GF-D8 (cell line): ENCODE measurements at places on chromosomes 3 and 15.

DNA sequence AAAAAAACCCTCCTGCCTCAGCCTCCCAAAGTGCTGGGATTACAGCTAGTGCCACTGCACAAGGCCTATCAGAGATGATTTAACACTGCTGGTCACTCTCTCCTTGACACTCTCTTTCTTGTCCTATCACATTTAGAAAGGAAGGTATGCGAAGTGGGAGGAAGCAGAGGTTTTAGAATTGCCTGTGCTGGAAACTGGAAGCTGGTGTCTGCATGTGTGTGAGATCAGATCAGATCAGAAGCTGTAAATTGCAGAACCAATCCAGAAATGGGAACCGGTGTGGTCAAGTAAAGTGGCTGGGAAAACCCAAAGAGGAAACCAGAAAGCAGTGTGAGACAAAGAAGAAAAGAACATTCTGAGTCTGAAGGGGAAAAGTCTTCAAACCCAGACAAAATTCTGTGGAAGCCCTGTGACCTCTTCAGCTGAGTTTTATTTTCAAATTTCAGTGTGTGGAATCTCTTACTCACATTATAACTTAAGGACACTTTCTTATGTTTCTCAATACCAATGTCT lies 2.8 kb downstream of the EFHB start:
- DNase-seq, result peak; percentile 76

- no peak for DNase-seq
Observed at GRCh38 chr15:75760704-75761435, 48.2 kb upstream of the CSPG4 start.

DNA sequence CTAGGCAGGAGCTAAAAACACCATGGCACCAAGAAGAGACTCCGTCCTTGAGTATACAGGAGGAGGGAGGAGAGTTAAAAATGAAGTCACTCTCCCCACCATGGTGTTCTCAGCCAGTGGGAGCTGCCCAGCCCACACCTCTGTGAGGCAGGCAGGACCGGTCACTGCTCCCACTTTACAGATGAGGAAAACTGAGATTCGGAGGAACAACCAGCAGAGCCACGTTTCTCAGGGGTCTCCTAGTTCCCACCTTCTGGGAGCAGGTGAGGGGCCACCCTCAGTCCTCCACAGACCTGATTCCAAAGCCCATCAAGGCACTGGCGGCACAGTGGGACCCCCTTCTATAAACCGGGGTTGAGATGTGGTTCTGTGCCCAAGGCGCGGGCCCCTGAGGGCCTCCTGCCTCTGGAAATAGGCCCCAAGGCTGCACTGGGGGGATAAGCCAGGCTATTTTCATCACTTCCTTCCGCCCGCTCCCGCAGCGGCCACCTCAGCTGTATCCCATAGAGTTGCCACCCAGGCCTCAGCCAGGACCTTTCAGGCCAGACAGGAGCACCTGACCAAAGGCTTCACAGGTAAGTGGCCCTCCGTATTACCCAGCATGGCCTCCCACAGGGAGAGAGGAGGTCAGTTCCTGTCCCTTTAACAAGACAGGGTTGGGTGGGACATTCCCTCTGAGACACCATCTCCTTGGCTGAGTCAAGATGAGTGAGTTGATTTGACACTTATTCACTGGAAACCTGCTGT lies at the start of gene GP9:
TSS of gene GP9 (plus strand) at position 504 of the 747 bp plus-strand sequence. CDS start 961 bp downstream, outside the sequence.
- DNase-seq, result peak; percentile 38

DNA sequence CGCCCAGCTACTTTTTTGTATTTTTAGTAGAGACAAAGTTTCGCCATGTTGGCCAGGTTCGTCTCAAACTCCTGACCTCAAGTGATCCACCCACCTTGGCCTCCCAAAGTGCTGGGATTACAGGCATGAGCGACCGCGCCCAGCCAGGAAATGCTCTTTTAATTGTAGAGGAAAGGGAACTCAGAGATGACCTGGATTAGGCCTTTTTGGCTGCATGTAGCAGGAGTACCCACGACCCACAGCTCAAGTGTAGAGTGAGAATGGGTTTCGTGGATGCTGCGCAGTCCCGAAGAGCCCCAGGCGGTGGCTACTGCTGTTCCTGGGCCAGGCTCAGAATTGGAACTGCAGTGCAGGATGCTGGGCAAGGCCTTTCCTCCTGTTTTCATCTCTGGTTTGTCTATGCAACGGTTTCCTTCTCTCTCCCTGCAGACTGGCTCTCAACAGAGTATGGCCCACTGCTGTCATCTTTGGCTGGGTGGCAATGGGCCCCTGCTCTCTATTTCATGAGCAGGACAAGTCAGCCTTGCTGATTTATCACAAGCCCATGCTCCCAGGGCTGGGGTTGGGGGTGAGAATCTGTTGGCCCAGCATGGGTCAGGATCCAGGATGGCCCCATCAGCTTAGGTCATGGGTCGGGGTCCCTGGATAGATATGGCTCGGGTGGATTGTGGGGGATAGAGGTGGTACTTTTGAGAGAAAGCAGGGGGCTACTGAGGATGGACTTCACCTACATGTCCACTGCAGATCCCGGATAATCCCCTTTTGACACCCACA lies 51.2 kb downstream of the GASK1A start:
- no peak for DNase-seq

- DNase-seq, result no peak
Observed at GRCh38 chr3:172289583-172289982, 158.7 kb downstream of the GHSR start.
